Uterus (tissue), 4 donors: ENCODE measurements at places on chromosomes 3 and 15. TPM values are rescaled to one million over a fixed set of nuclear protein-coding genes. Genes with fewer than 3 reads are reported as not detected.
A peak's percentile ranks its signal among the peaks of the same experiment; 100 is the strongest.

GRCh38 chr3:59749291-59749690, 699.5 kb upstream of the CFAP20DC start:
- DNase-seq, result no peak

GRCh38 chr3:3286014-3286413, 106.5 kb upstream of the CRBN start:
- DNase-seq, result no peak

DNA sequence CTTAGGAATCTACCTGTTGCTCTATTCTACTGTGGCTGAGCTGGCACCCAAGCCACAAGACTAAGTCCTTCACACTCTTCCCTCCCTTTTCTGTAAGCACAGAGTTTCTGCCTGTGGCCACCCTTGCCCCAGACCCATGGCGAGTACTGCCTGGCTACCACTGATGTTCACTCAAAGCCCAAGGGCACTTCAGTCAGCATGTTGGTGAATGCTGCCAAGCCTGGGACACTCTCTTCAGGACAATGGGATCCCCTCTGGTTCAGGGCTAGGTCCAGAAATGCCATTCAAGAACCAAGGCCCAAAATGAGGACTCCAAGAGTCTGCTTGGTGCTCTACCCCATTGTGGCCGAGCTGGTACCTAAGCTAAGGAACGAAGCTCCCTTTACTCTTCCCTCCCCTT, 184.2 kb downstream of the FGF12 start:
- no peak for DNase-seq

DNA sequence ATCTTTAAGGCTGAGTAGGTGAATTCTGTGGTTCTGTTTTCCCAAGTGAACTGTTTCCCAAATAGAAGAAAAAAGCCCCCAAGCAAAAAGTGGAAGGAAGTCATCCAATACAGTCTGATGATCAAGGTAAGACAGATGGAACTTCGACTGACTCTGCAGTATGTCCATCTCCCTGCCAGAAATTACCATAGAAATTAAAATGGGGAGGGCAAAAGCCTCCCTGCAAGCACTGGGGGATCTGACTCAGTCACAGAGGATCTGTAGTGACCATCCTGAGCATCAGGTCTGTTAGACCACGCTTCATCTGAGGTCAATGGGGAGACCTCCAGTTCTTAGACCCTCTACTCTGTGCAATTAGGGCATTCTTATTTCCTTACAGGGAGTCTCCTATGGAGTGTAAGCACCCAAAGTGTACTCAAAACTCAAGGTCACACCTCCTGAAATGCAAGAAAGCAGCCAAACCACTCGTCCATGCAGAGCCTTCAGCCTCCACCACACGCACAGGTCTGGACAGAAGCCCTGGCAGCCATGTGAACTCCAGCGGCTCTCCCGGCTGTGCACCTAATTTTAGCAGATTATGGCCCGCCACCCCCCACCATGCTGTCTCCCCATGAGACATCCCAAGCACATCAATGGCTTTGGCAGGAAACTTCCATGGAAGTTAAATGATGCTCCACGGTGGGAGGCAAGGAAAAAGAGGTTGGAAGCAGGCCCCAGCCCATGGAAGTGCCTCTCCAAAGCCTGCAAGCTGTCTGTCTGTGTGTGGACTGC, 348.7 kb downstream of the NTRK3 start:
- no peak for DNase-seq

GRCh38 chr3:123660900-123661299, 76.0 kb upstream of the HACD2 start:
- peak; percentile 97 for DNase-seq

- DNase-seq, result no peak
These were observed 116.6 kb upstream of the ROBO1 start for GRCh38 chr3:79884354-79884753.

GRCh38 chr3:15331606-15332404, 581 bp downstream of the SH3BP5 start:
- DNase-seq, result peak; percentile 52

- peak; percentile 49 for DNase-seq
These were observed 360.8 kb upstream of the PROK2 start for GRCh38 chr3:72145506-72146380.

DNA sequence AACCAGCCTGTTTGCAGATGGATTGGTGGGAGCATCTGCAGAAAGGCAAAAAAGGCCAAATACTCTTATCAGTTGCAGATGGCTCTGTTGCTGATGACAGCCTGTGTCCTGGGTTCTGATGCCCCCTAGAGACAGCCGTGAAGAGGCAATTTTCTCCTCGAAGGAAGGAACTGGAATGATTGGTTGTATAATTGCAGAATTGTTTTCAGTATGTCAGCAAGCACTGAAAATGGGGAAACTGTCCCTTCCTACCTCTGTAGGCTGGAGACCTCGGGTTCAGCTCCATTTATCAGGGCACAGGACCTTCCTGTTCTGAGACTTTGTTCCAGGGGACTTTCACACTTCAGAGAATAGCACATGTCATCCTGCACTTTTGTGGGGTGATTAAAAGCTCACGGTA, 103.0 kb downstream of the PGPEP1L start:
- no peak for DNase-seq

GRCh38 chr15:25541228-25541627, 102.4 kb upstream of the UBE3A start:
- no peak for DNase-seq

DNA sequence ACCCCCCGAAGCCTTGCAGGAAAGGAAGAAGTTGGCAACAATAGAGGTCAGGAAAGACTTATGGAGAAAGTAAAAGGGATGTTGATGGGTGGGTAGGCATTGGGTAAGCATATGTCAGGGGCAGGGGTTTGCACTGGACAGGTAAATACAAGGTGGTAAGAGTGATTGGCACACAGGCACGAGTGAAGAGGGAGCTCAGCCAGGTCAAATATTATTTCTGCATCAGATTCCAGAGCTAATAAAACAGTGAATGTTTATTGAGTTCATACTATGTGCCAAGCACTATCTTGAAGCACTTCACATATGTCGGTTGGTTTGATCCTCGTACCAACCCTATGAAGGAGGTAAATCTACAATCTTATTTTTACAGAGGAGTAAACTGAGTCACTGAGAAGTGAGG, 6.6 kb downstream of the CLSTN2 start:
- DNase-seq, result no peak

Gene PDHB
- 44.1 TPM for total RNA-seq

Gene SNTN
- 0.30 TPM for total RNA-seq

Gene RBP2
- total RNA-seq, result not detected

Gene CSPG5
- 0.82 TPM for total RNA-seq

Gene JMJD7
- 15.4 TPM for total RNA-seq
